ENCODE measurements at places on chromosomes 4 and X.

DNA sequence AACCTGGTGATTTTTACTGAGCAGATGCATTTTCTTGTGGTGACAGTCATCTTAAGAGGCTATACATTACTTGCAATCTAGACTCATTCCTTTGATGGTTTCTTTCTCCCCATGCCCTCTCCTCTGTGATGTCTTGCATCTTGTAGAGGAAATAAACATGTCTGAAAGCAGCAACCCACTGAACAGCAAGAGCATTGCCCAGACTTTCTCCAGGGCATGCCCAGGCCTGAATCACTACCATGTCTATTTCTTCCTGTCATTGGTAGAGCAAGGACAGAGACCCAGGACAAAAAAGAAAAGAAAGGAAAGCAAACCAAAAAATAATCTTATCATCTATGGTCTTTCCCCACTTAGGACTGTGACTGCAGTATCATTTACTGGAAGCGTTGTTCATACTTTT is 326.1 kb downstream of the HNRNPD start:
- H3K27ac ChIP-seq: no peak overlapping the region
- no peaks in the 10 kb centered on the region for H3K36me3 ChIP-seq
- DNase-seq: no peak

DNA sequence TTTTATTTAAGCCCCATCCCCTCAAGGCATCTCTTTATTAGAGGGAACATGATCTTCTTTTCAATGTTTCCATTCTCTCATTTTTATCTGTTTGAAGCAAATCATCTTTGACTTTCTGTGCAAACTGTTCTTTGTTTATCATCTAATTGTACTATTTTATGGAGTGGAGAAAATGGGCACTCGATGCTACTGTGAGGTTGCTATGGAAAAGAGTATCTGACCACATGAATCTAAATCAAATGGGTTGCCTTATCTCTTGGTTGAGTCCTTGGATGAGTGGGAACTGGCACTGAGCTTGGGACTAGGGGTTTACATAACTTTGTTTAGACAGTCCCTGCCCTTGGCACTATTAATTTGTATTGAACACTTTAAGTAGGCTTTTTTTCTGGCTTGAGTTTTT is 9.1 kb downstream of the OCRL start:
- H3K36me3 ChIP-seq: no peaks in the 10 kb centered on the region
- H3K27ac ChIP-seq: no peak overlapping the region
- H3K4me3 ChIP-seq: no peak overlapping the region
- DNase-seq: no peak
- no peaks in the 10 kb centered on the region for H3K27me3 ChIP-seq

DNA sequence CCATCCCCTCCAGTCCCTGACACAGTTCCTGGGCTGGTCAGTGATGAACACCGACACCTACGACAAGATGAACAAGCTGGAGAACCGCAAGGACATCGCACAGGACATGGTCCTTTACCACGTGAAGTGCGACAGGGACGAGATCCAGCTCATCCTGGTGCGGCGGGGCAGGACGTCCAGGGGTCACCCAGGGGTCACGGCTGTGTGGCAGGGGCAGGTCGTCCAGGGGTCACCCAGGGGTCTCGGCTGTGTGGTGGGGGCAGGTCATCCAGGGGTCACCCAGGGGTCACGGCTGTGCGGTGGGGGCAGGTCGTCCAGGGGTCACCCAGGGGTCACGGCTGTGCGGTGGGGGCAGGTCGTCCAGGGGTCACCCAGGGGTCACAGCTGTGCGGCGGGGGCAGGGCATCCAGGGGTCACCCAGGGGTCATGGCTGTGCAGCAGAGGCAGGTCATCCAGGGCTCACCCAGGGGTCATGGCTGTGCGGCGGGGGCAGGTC is 16.7 kb downstream of the ATP5ME start:
- no peak overlapping the region for H3K4me3 ChIP-seq
- H3K36me3 ChIP-seq: no peaks in the 10 kb centered on the region
- H3K27ac ChIP-seq: no peak overlapping the region
- H3K27me3 ChIP-seq: no peaks in the 10 kb centered on the region
- no peak for DNase-seq

DNA sequence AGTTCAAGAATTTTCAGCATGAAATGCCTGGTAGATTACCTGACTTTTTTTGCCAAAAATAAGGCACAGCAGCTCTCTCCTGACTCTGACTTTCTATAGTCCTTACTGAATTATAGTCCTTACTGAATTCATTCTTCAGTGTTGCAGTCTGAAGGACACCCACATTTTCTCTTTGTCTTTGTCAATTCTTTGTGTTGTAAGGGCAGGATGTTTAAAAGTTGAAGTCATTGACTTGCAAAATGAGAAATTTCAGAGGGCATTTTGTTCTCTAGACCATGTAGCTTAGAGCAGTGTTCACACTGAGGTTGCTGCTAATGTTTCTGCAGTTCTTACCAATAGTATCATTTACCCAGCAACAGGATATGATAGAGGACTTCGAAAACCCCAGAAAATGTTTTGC is 168.0 kb downstream of the SOWAHB start:
- no peak for DNase-seq
- H3K36me3 ChIP-seq: no peaks in the 10 kb centered on the region
- no peaks in the 10 kb centered on the region for H3K4me1 ChIP-seq
- H3K27me3 ChIP-seq: no peaks in the 10 kb centered on the region

DNA sequence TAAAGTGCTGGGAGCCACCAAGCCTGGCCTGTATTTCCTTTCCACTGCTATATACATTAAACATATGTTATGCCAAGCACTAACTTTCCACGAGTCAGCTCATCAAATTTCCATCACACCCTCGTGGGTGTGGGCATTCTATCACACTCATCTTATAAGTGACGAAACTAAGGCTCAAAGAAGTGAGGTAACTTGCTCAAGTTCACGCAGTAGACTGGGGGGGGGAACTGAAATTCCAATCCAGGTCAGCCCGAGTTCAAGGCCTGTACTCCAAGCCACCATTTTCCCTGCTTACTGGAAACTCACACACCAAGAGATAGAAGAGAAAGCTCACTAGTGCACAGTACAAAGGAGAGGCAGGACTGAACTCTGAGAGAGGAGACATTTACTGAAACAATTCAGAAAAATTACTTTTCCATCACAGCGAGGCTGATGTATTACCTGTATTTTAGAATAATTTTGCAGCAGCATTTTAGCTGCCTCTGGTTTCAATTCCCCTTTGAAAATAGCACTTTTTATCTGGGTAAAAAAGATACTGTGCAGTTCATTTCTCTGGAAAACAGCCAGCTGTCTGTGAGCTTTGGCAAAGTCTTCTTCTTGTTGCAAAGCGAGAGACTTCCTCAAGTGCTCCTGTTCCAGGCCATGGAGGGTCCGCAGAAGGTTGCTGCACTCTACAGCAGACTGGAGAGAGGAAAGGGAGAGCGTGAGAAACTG is 76.8 kb downstream of the EVC2 start:
- no peaks in the 10 kb centered on the region for H3K4me1 ChIP-seq
- H3K4me3 ChIP-seq: no peak overlapping the region
- no peak for DNase-seq

DNA sequence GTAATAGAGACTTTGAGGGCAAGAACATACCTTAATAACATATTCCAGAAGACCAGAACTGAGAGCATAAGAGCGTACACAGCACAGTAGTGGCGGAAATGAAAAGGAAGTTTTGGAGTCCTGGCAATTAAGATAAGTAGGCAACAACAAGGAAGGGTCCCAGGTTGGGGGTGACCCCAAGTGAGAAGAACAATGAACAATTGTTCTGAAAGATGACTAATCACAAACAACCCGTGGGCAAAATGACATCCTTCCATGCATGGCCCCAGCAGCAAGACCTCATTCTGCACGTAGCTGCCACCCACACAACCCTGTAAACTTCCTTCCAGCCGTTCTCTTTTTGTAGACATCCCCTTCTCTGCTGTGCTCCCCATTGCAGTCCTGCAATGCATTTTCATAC is 384.4 kb upstream of the PABPC4L start:
- no peaks in the 10 kb centered on the region for H3K4me1 ChIP-seq
- no peak overlapping the region for H3K27ac ChIP-seq
- H3K27me3 ChIP-seq: no peaks in the 10 kb centered on the region
- no peak for DNase-seq
- no peaks in the 10 kb centered on the region for H3K36me3 ChIP-seq

DNA sequence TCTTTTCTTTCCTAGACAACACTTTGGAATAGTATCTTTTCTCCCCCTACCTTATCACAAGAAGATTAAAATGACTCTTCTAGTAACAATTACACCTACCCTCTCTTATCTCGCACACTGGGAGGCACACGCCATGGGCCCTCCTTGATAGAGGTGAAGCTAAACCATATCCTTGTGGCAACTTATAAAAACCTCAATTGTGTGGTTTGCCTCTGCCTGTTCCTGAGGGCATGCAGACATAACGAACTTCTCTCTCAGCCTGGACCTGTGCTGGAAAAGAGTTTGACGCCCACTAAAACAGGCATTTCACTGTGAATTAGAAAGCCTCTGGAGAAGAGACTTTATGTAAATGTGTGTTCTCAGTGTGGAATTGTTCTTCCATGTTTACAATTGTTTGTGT is 141.2 kb downstream of the NDST3 start:
- H3K27ac ChIP-seq: no peak overlapping the region
- H3K27me3 ChIP-seq: no peaks in the 10 kb centered on the region
- no peaks in the 10 kb centered on the region for H3K4me1 ChIP-seq

- no peaks in the 10 kb centered on the region for H3K36me3 ChIP-seq
- peaks cover 4% of the 10 kb centered on the region for H3K4me1 ChIP-seq
- H3K27me3 ChIP-seq: no peaks in the 10 kb centered on the region
- no peak for DNase-seq
- H3K4me3 ChIP-seq: no peak overlapping the region
These were observed 145.0 kb upstream of the LEF1 start for GRCh38 chr4:108313546-108314339.

- no peaks in the 10 kb centered on the region for H3K36me3 ChIP-seq
- H3K4me1 ChIP-seq: no peaks in the 10 kb centered on the region
- no peak overlapping the region for H3K27ac ChIP-seq
These were observed 7.4 kb downstream of the DMP1 start for GRCh38 chr4:87657525-87657924.

DNA sequence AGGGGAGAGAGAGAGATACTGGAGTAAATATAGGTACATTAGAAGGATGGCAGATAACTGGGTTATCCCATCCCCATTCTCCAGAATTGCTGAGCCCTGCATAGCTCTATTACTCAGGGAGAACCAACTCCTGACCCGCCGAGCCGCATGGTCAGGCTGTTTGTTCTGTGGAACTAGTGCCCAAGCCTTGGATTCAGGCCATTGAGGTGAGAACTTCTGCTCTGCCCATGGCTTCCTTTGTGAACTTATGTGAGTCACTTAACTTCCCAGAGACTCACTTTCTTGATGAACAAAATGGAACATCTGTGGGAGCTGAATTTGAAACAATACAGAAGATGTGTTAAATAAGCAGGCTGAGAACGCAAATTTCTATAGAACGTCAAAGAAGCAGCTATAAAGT is 54.2 kb downstream of the SPATA18 start:
- H3K4me3 ChIP-seq: no peak overlapping the region
- H3K36me3 ChIP-seq: no peaks in the 10 kb centered on the region
- no peak overlapping the region for H3K27ac ChIP-seq
- no peaks in the 10 kb centered on the region for H3K27me3 ChIP-seq
- H3K4me1 ChIP-seq: no peaks in the 10 kb centered on the region

GRCh38 chr4:140343303-140343702 is 30.1 kb upstream of the SCOC start:
- H3K27ac ChIP-seq: no peak overlapping the region
- no peak overlapping the region for H3K4me3 ChIP-seq
- H3K36me3 ChIP-seq: no peaks in the 10 kb centered on the region
- no peaks in the 10 kb centered on the region for H3K4me1 ChIP-seq
- DNase-seq: no peak

DNA sequence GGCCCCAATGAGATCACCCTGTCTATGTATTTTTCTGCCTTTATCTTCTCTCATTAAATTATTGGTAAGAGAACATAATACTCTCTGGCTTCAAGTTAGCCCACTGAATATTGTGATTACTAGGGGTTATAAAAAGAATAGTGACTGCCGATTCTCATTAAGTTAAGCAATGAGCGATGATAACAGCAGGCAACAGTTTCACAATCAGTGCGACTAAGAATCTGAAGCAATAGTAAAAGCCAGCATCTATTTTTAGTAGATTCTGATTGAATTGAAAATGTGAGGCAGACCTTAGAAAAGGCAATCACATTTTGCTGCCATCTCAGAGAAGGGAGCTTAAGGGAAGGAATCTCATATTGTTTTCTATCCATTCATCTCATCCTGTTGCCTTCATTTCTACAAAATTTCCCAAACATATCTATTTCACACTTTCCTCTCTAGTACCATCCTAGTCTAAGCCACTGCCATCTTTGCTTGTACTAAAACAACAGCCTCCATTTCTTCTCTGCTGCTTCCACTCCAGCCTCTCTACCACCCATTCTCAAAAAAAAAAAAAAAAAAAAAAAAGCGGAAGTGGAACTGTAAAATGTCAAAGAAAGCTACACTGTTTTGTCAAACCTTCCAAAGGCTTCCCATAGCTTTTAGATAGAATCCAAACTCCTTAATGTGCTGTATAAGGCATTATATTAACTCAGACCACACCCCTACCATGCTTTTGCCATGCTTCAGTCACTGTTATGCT is 17.4 kb downstream of the GABRA4 start:
- H3K4me3 ChIP-seq: no peak overlapping the region
- no peaks in the 10 kb centered on the region for H3K4me1 ChIP-seq
- DNase-seq: no peak
- no peak overlapping the region for H3K27ac ChIP-seq
- no peaks in the 10 kb centered on the region for H3K36me3 ChIP-seq

- no peaks in the 10 kb centered on the region for H3K27me3 ChIP-seq
- H3K4me1 ChIP-seq: no peaks in the 10 kb centered on the region
- H3K4me3 ChIP-seq: no peak overlapping the region
- no peaks in the 10 kb centered on the region for H3K36me3 ChIP-seq
- H3K27ac ChIP-seq: no peak overlapping the region
These were observed 776.0 kb downstream of the GLUD2 start for GRCh38 chrX:121823406-121823805.

- H3K27me3 ChIP-seq: no peaks in the 10 kb centered on the region
- no peak overlapping the region for H3K4me3 ChIP-seq
- DNase-seq: no peak
- H3K27ac ChIP-seq: no peak overlapping the region
- H3K36me3 ChIP-seq: no peaks in the 10 kb centered on the region
These were observed 31.7 kb downstream of the AGA start for GRCh38 chr4:177410566-177410965.

GRCh38 chr4:5112333-5113095 is 61.2 kb downstream of the STK32B start:
- DNase-seq: no peak
- no peak overlapping the region for H3K27ac ChIP-seq
- H3K36me3 ChIP-seq: no peaks in the 10 kb centered on the region
- no peak overlapping the region for H3K4me3 ChIP-seq
- no peaks in the 10 kb centered on the region for H3K27me3 ChIP-seq
- no peaks in the 10 kb centered on the region for H3K4me1 ChIP-seq

- H3K4me3 ChIP-seq: no peak overlapping the region
- DNase-seq: no peak
- H3K27ac ChIP-seq: no peak overlapping the region
- no peaks in the 10 kb centered on the region for H3K36me3 ChIP-seq
These were observed 75.2 kb downstream of the PSAPL1 start for GRCh38 chr4:7359400-7360062.

Measured in effector memory CD4-positive, alpha-beta T cell (primary cell).